ENCODE measurements at places on chromosomes 6 and 20. TPM values are rescaled to one million over a fixed set of nuclear protein-coding genes. Genes with fewer than 3 reads are reported as not detected.

GRCh38 chr6:111997853-111998208 is 56.1 kb upstream of the CCN6 start:
- no peak for DNase-seq

The RAET1E gene
- not detected for total RNA-seq

DNA sequence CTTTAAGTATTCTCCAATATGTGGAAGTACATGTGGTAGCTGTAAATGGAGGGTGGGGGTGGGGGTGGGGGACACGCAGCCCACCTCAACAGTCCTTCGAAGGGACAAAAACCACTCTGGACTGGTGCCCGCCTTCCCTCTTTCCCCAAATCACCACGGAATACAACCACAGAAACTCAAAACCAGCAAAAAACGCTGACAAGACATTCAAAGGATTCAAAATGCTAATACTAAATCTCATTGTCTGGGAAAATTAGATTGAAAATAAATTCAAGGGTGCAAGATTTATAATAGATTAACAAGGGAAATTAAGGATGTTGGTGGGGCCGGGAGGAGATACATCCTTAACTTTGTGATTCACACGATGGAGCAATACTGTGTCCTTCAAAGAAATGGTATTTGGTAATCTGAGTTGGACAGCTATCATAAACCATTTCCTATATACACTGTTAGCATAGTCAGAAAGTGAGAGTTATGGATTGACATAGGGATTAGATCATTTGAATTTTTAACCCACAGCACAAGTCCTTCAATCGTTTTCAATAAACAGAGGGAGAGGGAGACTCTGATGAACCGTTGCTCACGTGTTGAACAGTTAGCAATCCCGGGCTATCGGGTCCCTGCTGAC is 766 bp upstream of the TBC1D22B start:
- DNase-seq: no peak

GRCh38 chr6:15269011-15269410 is 23.1 kb downstream of the JARID2 start:
- no peak for DNase-seq

DNA sequence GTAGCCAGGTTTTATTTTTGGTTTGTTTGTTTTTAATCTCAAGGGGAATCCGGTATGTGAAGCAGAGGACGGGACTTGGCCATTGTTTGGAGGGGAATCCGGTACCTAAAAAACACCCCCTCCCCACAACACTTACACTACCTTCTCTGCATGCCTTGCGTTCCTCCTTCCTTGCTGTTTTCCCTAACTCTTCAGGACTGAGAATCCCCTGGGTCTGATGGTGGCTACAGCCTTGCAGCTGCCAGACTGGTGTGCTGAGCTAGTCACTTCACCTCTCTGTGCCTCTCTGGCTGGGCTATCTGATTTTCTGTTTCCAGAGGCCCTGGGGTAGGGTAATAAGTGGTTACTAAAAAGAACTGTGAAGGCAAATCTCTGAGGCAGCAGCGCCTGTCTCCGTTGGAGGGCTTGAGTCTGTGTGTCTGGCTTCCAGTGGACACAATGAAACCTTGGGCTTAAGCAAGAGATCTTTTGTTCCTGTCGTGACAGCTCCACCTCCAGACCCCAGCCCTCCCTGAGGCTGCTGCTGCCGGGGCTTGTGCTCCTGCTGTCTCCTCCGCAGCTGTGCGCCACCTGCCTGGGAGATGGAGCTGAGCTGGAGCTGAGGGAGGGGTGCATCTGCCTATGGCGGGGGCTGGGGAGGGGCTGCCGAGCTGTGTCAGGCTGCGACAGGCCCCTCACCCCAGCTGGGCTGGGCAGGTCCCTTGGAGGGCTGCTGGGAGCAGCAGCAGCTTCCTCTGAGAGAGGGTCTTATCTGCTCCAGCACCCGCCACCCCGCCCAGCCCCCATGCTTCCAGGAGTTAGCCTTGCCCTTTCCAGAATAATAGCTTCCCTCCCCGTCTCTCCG is 65.8 kb upstream of the CCDC167 start:
- no peak for DNase-seq

The VNN1 gene
- total RNA-seq: not detected

DNA sequence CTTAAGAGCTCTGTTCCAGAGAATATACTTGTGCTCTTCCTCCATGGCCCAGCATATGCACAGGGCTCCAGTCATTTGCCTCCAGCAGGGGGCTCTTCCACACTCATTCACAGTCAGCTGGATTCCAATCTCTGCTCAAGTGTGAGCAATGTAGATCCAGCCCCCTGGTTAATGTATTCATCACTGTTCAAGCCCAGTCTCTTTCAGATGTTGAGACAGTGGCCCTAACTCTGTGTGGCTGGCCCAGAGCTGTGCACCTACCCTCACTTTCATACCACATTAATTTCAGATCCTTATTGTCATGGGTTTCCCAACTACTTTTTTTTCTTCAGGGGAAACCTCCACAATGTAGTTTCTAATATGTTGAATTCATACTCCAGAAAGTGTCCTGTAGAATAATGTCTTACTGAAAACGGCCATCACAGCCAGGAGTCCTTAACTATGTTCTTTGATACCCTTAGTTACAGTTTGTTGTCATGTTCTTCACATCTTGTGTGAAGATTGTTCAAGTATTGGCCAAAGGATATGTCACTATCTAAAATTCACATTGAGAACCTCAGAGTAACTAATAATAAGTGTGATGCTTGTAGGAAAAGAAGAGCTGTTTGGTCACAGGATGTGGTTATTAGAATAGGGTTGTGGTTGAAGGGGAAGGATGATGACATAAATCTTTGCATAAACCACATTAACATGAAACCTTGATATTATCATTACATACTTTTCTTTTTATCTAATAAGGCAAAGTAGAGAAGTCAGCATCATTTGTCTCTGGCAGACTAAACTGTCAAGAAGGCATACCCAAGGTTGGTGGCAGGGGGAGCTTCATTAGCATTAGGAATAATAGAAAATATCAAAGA is 14.4 kb upstream of the HLA-DQA1 start:
- DNase-seq: peak; percentile 42

The BMP5 gene
- total RNA-seq: not detected

DNA sequence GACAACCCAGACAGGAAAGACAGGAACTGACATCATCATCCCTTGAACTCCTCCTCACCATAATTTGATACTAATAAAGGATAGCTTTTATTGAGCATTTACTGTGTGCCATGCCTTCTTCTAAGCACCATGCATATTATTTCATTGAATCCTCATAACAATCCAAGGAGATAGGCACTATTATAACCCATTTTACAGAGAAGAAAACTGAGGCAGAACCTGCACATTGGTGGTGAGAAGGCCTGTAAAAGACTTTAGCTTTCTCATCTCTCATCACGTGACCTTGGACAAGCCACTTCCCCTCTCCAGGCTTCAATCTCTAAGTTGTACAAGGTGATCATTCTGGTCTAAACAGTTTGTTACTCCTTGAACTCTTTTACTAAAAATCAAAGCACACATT is 34.5 kb upstream of the PREX1 start:
- DNase-seq: no peak

- DNase-seq: no peak
These were observed 105.0 kb downstream of the CD109 start for GRCh38 chr6:73800997-73801396.

DNA sequence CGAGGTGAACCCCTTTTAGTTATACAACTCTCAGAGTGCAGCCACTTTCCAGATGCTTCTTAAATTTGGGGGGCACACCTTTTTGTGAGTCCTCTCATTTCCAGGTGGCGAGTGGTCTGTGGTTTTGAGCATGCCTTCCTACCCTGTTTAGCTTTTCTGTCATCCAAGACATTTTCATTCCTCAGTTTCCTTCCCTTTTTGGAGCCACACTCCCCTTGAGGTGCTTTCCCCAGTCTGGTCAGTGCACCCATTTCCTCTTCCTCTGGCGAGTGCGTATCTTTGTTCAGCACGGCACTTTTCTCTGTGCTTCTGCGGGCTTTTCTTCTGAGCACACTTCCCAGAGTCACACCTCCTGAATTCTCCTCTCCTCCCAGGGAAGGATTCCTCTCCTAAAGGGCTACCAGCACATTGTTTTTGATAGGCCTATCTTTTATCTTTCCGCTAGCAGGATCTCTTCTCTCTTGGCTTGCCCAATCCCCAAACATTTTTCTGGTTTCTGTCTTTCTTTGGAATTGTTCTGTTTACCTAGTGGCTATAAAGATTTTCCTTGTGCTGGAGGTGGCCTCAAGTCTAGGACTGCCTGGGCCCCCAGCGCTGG is 1.4 kb downstream of the PHF20 start:
- peak; percentile 30 for DNase-seq

DNA sequence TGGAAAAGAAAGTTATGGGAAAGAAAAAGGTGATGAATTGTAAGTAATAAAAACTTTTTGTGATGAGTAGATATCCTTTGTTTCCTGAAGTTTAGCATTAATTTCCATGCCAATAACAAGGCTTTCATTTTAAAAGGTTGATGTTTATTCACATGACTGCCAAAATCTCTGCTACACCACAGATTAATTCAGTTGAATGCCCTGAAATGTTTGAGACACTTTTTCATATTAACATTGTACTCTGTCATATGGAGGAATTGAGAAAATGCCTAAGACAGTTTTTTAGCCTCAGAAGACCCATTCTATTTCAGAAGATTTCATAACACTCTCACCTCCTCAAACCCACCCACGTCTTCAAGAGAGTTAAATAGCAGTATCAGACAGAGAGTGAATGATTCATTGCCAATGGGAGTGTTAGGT is 115.5 kb downstream of the ADGRG6 start:
- DNase-seq: no peak

DNA sequence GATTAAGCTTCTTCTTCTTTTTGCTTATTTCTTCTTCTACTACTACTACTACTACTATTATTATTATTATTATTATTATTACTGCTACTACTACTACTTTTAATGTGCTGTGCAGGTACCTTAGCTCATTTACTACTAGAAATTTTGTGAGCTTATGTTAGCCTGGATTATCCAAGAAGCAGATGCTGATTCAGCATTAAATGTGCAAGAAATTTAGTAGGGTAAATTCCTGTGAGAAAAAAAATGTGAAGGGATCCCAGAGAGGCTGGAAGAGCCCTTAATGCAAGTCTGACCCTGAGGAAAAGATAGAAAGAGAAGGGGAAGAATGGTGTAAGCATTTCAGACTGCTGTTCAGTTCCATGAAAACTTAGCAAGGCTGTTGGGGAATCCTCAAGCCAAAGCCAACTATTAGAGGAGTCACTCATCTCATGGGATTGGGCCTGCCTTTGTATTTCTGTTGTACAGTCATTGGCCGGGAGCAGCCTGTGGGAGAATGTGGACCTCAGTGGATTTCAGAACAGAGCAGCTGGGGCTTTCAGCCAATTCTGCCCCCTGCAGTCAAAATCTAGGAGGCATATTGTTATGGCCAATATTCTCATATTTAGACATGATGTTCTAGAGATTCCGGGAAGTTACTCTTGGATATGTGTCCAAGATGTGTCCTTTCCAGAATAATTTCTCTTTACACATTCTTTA is 37.2 kb upstream of the TSPYL1 start:
- DNase-seq: no peak

DNA sequence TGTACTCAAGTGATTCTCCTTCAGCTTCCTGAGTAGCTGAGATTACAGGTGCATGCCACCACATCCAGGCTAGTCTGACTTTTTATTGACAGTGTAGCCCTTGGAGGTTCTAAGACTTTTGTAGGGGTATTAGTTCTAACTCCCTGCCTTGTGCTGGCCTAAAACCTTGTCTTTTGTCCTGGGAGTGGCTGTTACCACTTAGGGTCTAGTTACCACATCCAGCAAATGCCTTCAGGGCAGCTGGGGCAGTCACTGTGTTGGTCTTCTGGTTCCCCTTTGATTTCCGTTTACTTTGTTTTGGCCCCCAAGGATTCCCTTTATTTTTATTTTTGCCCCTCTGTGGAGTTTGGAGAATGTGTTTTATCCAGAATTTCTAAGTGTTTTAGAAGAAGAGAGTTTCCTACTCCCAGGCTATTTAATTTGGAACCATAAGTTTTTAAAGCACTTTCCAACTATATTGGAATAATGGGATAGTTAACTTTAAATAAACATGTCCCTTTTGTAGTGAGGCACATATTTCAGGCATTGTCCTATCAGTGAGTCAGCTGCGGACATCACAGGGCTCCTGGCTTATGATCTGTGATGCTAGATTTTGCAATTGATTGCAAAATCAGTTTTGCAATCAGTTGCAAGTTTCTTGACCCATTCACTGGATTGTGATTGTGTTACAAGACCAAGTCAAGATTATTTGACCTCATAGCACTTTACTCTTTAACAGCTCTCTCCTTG is 25.0 kb downstream of the IL22RA2 start:
- no peak for DNase-seq

DNA sequence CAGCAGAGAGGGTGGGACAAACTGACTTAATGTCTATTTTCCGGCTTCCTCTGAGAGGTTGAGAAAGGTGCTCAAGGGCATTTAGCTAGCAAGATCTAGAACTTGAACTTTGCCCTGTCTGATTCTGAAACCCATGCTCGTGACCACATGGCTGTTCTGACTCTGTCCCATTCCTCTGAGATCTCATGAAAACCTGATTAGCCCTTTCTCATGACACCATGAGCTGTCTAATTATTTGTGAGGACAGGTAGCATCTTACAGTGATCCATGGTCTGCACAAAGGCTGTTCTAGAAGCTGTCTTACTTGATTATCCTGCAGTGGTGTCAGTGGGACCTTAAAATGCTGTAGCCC is 89.6 kb upstream of the TOX2 start:
- no peak for DNase-seq

The SLC25A27 gene
- 0.29 TPM for total RNA-seq

- no peak for DNase-seq
These were observed 98.5 kb downstream of the HIVEP2 start for GRCh38 chr6:142846459-142846831.

DNA sequence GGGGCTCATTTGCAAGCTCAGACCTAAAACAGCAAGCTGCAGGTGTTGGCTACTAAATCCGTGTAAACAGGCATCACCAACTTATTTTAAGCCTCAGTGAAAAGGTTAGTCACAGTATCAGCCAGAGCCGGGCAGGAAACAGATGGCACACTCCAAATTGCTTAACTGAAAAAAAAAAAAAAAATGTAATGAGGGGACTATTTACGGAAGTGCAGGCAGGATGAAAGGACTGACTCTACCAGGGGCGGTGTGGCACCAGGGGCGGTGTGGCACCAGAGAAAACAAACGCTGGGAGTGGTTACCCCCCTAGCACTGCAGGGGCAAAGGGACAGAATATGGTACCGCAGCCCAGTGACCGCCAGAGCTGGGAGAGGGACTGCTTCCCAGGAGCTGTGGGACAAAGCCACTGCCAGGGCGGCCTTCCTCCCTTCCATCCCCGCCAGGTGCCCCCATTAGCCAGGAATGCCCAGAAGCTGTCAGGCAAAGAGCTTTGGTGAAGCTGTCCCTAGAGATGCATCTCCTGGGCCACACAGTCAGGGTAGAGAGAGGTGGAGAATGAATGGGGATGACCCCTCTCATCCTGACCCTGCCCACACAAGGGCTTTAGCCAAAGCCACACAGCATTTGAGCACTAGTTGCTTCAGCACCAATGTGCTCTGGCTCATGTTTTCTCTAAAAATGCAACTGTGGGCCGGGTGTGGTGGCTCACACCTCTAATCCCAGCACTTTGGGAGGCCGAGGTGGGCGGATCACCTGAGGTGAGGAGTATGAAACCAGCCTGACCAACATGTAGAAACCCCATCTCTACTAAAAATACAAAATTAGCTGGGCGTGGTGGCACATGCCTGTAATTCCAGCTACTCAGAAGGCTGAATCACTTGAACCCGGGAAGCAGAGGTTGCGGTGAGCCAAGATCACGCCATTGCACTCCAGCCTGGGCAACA is 39.6 kb upstream of the GFOD1 start:
- peak; percentile 41 for DNase-seq

- no peak for DNase-seq
These were observed 98.8 kb downstream of the LYRM2 start for GRCh38 chr6:89539779-89540178.

- no peak for DNase-seq
These were observed 923 bp downstream of the IL17A start for GRCh38 chr6:52187098-52187497.

GRCh38 chr6:149270616-149271015 is 46.9 kb upstream of the TAB2 start:
- no peak for DNase-seq
